ENCODE measurements at places on chromosomes 4 and X. TPM values are rescaled to one million over a fixed set of nuclear protein-coding genes. Genes with fewer than 3 reads are reported as not detected.
A peak's percentile ranks its signal among the peaks of the same experiment; 100 is the strongest.

DNA sequence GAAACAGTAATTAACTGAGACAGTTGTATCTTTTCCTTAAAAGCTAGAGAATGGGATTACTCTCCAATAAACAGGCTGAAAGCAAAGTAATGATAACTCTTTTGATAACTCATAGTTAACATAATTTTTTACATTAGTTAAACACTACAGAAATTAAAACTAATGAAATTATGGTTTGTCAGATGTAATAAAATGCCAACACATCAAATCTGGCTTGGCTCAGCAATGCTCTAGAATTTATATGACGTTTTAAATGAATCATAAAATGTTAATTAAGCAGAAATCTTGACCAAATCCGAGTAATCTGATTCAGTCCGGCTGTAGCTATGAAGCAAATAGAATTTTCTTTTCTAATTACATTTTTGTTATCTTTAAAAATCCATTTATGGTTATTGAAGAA lies 244.2 kb upstream of the NR3C2 start:
- DNase-seq, result no peak

DNA sequence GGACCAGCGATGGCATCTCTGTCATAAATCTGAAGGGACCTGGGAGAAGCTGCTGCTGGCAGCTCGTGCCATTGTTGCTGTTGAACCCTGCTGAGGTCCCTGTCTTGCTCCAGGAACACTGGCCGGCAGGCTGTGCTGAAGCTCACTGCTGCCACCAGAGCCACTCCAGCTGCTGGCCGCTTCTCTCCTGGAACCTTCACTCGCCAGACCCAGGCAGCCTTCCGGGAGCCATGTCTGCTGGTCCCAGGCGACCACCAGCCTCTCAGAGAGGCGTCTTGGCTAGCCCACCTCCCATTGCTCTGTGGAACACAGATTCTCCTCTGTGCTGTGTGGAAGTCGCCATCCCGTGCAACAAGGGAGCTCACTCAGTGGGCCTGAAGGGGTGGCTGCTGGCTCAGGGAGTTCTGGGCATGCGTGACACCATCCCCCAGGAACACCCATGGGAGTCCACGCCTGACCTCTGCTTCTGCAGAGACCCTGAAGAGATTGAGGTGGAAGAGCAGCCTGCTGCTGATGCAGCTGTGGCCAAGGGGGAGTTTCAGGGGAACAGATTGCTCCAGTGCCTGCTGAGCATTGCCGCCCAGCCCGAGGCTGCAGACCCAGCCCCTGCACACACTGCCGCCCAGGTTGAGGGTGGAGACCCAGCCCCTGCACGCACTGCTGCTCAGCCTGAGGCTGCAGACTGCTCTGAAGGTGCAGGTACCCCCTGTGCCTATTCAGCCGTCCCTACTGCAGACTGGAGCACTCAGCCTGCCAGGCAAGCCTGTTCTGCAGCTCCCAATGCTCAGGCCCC lies 33.1 kb upstream of the CYP4V2 start:
- DNase-seq, result no peak

GRCh38 chrX:18436017-18436416 lies 10.6 kb downstream of the CDKL5 start:
- DNase-seq, result no peak

- DNase-seq, result no peak
Measured at GRCh38 chr4:108060164-108060563, 70.5 kb downstream of the HADH start.

DNA sequence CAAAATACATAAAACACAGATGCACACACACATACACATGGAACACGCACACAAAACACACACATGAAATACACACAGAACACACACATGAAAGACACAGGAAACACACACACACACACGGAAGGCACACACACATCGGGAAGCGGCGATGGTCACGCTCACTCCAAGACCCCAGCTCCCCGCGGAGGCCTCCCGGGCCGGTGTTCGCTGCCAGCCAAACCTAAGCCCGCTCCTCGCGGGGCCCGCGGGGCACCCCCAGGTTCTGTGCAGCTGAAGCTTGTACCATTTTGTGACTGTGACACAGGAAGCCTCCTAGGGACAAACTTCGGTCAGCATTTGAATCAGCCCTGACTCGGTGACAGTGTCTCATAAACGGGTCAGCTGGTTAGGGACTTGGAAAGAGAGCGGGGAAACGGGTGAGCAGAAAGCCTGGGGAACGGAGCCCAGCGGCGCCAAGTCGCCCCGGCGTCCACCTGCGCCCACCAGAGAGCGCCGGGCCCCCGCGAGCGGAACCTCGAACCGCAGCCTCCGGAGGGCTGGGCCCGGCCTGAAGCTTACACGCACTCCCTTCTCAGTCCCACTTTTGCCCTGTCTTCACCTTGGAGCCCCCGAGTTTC lies 32.1 kb downstream of the F11 start:
- no peak for DNase-seq

- no peak for DNase-seq
Measured at GRCh38 chr4:154292589-154292988, 199.0 kb downstream of the DCHS2 start.

- DNase-seq, result no peak
Measured at GRCh38 chr4:67344594-67345380, 200.5 kb downstream of the CENPC start.

GRCh38 chr4:42352049-42352448 lies 45.2 kb upstream of the SHISA3 start:
- DNase-seq, result no peak

DNA sequence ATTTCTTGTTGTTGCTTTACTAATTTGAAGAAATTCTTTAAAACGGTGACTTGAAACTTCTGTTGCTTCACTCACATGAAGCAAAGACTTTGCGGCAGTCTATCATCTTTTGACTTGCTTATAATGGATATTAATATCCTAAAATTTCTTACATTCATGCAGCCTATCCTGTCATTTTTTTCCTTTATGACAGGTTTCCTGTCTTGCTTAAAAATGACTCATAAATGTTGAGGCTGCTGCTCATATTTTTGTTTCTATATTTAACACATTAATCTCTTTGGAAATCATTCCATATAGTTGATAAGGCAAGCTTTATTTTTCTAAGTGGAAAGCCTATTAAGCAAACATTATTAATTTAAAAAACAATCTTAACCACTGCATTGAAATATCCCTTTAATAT lies 176.6 kb upstream of the GALNTL6 start:
- no peak for DNase-seq

GRCh38 chr4:102473476-102473875 lies 27.7 kb upstream of the NFKB1 start:
- no peak for DNase-seq

DNA sequence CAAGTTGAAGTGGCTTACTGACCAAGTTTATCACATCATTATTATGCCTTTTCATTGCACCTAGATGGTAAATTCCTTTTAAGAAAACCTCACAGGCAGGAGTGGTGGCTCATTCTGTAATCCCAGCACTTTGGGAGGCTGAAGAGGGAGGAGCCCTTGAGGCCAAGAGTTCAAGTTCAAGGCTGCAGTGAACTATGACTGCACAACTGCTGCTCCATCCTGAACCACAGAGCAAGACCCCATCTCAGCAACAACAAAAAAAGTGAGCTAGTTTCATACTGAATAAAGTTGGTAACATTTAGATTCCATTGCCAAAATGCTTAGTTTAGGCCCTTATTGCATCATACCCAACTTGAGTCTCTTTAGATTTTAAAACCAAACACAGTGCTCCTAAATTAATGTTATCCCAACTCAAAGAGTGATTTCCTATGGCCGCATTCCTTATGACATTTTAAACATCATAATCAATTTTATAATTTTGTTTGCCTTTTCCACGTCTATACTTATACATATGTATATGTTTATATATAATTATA lies 36.0 kb downstream of the PDS5A start:
- no peak for DNase-seq

- peak; percentile 33 for DNase-seq
Measured at GRCh38 chrX:136689436-136689835, 41.5 kb downstream of the CD40LG start.

DNA sequence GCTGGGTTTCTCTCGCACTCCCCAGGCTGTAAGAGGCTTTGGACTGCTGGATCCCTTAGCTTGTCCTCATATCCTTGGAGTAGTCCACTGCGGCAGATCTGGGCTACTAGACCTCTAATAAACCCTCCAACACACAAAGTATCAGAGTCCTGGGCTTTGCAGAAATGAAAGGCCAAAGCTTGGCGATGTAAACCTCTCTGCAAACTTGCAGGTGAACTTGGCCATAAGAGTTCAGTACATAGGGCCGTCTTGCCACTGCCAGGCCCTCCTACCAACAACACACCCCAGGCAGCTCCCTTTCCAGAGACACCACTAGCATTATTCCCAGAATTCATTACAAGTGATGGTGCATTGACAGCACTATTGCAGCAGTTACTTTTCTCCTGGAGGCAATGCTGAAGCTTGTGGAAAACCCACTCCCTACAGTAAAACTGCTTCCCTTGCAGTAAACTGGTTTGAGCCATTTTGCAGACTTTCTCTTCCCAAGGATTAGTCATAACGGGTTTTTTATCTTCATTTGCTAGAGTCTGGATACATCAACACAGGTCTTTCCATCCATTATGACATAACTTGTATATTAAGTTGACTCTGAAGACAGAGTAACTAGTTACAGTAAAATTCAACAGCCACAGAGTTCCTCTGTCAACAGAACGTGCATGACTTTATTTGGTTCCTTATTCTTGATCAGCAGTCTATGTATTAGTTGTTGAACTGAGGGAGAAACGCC lies 2.4 kb downstream of the ANKRD50 start:
- no peak for DNase-seq

DNA sequence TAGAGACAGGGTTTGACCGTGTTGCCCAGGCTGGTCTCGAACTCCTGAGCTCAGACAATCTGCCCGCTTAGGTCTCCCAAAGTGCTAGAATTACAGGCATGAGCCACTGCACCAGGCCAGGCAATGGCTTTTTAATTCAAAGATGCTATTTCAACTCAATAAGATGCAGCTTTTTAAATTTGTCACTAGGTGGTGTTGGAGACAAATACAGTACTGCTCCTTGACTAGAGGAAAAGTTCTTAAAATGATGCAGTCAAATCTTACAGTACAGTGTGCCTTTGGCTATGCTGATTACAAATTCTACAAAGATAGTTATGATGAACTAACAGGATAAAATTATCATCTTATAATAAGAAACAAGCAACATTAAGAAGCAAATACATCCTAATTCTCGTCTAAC lies 441.1 kb downstream of the KCNIP4 start:
- no peak for DNase-seq

- no peak for DNase-seq
Measured at GRCh38 chr4:21744046-21744445, 204.5 kb downstream of the KCNIP4 start.

- no peak for DNase-seq
Measured at GRCh38 chr4:3838437-3839380, 72.5 kb downstream of the ADRA2C start.

DNA sequence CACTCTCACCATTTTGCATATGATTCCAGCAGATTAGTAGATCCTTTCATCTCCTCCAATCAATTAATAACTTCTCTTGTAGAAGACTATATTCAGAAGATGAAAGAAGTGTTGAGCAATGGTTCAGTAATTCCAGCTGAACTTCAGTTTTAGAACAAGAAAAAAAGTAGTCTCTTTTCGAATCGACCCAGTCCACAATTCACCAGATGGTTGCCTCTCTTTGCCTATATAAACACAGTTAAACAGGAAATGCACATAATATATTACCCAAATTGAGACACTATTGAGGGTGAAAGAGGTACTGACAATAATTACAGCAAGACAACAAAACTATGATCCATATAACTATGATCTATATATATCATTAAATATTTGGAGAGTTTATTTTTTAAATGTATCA lies 16.8 kb upstream of the FAM241A start:
- DNase-seq, result no peak

- DNase-seq, result no peak
Measured at GRCh38 chr4:32789026-32789608, 2068.9 kb downstream of the PCDH7 start.

- no peak for DNase-seq
Measured at GRCh38 chr4:95833711-95834194, 6.1 kb upstream of the PDHA2 start.

CLNK gene
- total RNA-seq, result not detected

NOP14 gene
- total RNA-seq, result 47.6 TPM

ABLIM2 gene
- 0.55 TPM for total RNA-seq

HS3ST1 gene
- not detected for total RNA-seq

EPGN gene
- total RNA-seq, result not detected

EVC2 gene
- total RNA-seq, result 1.3 TPM

All from activated CD8-positive, alpha-beta T cell treated with anti-CD3 and anti-CD28 coated beads, Interleukin-2, amount 10 ng/mL, durations not matched to agents 7 days and 5 days (primary cell).